Stimulated activated CD4-positive, alpha-beta T cell treated with anti-CD3 and anti-CD28 coated beads, Interleukin-1b, Interleukin-23, amount 100 ng/mL, for 4 hours (primary cell): ENCODE measurements at places on chromosomes 6 and 20.

DNA sequence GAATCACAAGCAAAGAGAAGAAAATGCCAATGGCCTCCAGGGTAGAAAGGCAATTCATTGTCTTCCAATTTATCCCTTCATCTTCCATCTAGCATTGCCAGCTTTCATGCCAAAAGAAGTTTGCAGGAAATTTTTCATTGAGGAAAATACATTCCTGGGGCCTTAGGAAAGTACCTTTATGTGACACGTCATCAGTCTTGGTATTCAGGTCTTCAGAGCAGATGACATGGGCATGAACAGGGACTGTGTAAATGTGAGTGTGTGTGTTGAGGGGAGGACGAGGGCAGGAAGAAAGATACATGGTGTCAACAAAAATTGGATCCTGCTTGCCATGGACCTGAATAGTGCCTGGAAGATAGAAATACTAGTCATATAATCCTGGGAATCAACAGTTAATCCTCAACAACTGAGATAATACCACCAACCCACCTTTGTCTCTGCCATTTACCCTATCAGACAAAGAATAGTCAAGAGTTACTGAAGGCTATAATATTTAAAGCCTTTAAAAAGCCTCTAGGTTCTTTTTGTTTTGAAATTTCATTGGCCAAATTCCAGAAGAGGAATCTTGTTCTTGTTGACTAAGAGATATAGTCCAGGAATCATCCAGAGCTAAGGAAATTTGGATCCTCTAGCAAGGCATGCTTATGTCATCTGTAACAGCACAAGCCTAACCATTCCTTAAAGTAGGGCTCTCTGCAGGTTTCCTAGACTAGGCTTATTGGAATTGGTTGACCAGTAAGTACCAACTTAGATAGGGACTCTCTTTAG is 405.8 kb upstream of the SASH1 start:
- no peak for DNase-seq

GRCh38 chr6:109318328-109318876 is 63.9 kb downstream of the CD164 start:
- DNase-seq, result no peak

DNA sequence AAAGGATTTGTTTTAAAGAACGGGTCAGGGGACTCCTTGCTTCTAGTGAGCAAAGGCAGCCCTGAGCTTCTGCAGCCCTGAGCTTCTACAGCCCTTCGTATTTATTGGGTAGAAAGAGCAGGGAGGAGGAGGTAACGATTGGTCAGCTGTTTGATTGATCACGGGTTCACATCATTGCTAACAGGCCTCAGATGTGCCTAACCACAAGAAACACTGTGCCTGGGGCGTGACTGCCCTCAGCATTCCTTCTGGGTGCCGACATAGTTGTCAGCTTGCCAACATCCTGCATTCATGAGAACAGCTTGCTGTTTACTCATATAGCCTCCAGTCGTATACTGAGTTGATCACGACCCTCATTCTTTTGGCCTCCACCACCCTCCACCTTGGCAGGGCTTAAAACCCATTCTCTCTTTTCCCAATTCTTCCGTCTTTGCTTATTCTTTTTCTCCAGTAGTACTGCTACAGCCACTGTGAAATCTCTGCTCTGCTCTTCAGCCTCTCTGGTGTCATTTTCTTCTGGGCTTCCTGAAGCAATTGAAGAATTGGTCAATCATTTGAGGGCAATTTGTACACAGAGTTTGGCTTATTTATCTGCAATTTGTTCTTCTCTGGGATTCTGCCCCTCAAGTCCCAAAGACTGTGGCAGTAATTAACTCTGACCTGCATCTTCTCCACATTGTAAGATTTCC is 25.4 kb upstream of the NOP56 start:
- DNase-seq, result no peak

DNA sequence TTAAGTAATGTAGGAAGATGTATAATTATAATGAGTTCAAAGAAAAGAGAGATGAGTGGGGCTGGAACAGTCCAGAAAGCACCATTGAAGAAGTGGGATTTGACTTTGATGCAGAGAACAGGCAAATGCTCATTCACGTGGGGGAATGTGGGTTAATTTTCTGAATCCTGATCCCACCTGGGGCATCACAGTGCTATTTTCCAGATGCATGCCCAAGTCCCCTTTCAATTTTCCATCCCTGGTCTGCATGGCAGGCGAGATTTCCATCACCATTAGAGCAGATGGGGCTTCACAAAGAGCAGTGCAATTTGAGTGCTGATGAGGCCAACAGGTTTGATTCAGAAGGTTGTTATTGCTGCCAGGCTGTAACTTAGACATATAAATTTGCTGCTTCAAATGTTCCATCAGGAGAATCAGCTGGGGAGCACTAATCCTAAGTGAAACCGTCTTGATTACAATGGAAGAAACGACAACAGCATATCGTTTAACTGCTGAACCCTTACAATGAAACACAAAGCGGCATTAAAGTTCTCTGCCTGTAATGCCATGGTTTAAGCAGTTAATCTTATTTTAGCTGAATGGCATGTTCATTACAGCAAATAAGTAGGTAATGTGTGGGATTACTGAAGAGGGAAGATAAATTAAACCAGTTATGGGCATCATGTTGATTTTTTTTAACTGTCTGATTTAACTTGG is 45.2 kb downstream of the OSTM1 start:
- no peak for DNase-seq

- DNase-seq, result no peak
Observed at GRCh38 chr20:63027922-63028389, 21.2 kb upstream of the BHLHE23 start.

GRCh38 chr6:107539409-107539808 is 49.5 kb downstream of the SOBP start:
- DNase-seq, result no peak

- DNase-seq, result no peak
Observed at GRCh38 chr6:127291495-127291894, 24.8 kb downstream of the RNF146 start.
